ENCODE measurements at places on chromosomes 1 and 21. TPM values are rescaled to one million over a fixed set of nuclear protein-coding genes. Genes with fewer than 3 reads are reported as not detected.

DNA sequence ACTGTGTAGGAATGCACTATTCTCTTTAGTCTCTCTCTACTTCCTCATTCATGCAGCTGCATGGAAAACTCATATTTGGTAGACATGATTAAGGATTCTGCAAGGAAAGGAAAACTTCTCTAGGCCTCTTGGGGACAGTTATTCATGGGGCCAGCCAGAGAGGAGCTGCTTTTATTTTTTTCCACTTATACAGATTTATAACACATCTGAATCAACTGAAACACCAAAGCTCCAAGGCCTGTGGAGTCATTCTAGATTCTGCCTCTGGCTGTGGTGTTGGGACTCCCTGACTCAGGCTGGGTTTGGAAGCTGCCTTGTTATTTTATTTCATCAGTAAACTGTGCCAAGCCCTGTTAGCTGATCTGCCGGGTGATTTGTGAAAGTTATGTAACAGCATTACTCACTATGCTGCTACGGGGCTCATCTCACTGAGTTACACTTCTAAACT, 83.9 kb upstream of the EDEM3 start:
- peaks cover 10% of the 10 kb centered on the region for H3K36me3 ChIP-seq
- no peak overlapping the region for H3K4me3 ChIP-seq
- no peak for DNase-seq
- H3K27me3 ChIP-seq, result no peaks in the 10 kb centered on the region

The NECTIN4 gene
- 1.7 TPM for total RNA-seq

GRCh38 chr1:220879509-220880361, 492 bp downstream of the HLX start:
- peak overlapping the region; percentile 84 for H3K4me3 ChIP-seq
- no peak overlapping the region for H3K27ac ChIP-seq
- H3K36me3 ChIP-seq, result no peaks in the 10 kb centered on the region
- peaks cover 68% of the 10 kb centered on the region for H3K4me1 ChIP-seq

DNA sequence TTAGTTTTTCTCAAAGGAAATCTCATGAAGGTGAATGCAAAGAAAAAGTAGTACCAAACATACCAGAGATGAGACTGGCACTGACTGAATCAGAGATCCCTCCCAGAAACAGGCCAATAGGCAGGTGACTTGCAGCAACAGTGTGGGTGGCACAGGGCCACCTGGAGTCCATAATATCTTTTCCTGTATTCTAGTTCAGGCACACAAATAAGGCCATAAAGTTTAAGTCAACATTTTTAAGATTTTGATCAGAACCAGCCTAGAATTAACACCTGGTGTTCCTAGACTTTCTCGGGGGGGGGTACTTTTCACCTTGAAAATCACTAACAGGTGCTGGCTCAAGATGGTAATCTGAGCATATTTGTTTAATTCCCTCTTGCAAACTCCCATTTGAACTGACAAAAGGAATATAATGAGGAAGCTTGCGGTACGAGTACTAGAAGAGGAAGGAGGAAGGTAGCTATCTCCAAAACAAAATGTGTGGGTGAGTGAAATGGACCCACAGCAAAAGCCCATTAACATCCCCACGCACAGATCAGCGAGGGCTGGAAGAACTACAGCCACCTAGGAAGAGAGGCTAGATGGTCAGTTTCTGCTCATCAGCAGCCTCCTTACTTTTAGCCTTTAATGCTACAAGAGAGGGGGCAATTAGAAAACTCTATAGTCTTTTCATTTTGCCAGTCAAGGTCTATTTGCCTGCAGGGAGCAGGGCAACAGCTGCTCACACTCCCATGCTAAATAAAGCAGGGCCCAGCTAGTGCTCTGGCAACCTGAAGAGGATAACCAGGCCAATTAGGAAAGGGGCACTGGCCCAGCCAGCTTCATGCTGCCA, 18.9 kb downstream of the SDE2 start:
- DNase-seq, result no peak
- H3K27me3 ChIP-seq, result no peaks in the 10 kb centered on the region
- peaks cover 52% of the 10 kb centered on the region for H3K36me3 ChIP-seq
- H3K4me3 ChIP-seq, result no peak overlapping the region
- H3K4me1 ChIP-seq, result no peaks in the 10 kb centered on the region
- H3K27ac ChIP-seq, result no peak overlapping the region

GRCh38 chr1:246695136-246695535, 29.1 kb upstream of the SCCPDH start:
- H3K27me3 ChIP-seq, result peaks cover 19% of the 10 kb centered on the region
- H3K36me3 ChIP-seq, result peaks cover 29% of the 10 kb centered on the region
- H3K27ac ChIP-seq, result no peak overlapping the region
- H3K4me3 ChIP-seq, result no peak overlapping the region

DNA sequence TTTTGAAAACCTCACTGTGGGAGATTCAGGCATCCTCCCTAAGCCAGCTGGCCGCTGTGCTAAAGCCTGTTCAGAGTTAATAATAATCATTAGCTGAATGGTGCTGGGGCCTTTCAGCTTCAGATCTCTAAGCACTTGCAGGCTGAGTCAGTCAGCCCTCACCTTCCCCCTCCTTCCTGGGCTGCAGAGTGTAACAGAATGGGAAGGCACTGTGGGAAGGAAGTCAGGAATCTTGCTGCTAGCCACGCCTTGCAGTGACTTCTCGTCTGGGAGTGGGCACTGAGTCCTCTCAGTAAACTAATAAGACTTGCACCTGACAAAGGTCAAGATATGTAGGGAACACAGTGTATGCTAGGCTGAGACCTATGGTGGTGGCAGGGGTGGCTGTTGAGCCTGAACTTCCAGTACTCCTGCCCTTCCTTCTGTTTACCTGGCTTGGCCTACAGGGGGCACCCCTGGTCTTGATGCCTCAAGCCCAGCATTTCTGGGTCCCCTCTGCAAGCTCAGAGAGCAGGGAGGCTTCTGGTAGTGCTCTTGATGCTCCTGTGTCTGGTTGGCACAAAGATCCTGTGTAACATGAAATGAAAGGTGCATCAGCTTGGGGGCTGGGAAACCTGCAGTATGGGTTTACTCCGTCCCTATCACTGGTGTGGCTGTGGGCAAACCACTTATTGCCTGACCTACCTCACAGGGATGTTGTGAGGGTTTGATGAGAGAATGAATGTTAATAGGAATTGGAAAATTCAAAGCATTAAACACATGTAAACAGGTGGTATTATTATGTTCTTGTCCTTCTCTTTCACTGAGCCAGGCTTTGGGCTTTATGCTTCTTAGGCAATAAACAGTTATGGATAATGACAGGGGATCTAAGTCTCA, 6.0 kb downstream of the CYB561D1 start:
- H3K27me3 ChIP-seq, result no peaks in the 10 kb centered on the region
- H3K4me1 ChIP-seq, result peaks cover 28% of the 10 kb centered on the region
- peak; percentile 89 for DNase-seq
- no peak overlapping the region for H3K4me3 ChIP-seq
- 0 out of 2 replicates have a peak overlapping the region, but pooled peaks have one; percentile 23 for H3K27ac ChIP-seq

GRCh38 chr1:226428348-226428747, 20.5 kb upstream of the PARP1 start:
- no peak overlapping the region for H3K27ac ChIP-seq
- peaks cover 10% of the 10 kb centered on the region for H3K4me1 ChIP-seq
- H3K4me3 ChIP-seq, result no peak overlapping the region
- H3K36me3 ChIP-seq, result no peaks in the 10 kb centered on the region
- no peak for DNase-seq

All from WTC11 (cell line).